ENCODE measurements at places on chromosomes 4 and X. TPM values are rescaled to one million over a fixed set of nuclear protein-coding genes. Genes with fewer than 3 reads are reported as not detected.

Gene PNMA3
- total RNA-seq: 9.4 TPM

Gene HTN3
- total RNA-seq: not detected

DNA sequence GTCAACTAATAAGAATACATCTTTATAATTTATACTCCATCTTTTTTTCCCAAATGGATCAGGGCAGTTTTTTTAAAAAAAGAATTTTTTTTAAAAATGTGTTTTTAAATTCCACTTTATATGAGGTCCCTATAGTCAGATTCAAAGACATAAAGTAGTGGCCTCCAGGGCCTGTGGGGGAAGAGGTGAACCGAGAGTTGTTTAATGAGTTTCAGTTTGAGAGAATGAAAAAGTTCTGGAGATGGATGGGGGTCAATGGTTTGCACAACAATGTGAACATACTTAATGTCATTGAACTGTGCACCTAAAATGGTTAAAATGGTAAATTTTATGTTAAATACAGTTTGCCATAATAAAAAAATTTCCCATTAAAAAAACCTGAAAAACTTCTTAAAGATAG, 53.8 kb downstream of the ZNF827 start:
- DNase-seq: no peak

GRCh38 chr4:74541667-74542066, 96.7 kb downstream of the AREG start:
- DNase-seq: no peak

DNA sequence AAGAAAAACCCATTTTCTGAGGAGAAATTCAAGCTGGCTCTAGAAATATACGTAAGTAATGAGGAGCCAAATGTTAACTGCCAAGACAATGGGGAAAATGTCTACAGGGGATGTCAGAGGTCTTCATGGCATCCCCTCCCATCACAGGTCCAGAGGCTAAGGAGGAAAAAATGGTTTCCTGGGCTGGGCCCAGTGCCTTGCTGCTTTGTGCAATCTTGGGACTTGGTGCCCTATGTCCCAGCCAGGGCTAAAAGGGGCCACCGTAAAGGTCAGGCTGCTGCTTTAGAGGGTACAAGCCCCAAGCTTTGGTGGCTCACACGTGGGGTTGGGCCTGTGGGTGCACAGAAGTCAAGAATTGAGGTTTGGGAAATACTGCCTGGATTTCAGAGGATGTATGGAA, 17.2 kb upstream of the IGFBP7 start:
- DNase-seq: no peak

- no peak for DNase-seq
Measured at GRCh38 chrX:134180601-134181274, 56.2 kb upstream of the CCDC160 start.

DNA sequence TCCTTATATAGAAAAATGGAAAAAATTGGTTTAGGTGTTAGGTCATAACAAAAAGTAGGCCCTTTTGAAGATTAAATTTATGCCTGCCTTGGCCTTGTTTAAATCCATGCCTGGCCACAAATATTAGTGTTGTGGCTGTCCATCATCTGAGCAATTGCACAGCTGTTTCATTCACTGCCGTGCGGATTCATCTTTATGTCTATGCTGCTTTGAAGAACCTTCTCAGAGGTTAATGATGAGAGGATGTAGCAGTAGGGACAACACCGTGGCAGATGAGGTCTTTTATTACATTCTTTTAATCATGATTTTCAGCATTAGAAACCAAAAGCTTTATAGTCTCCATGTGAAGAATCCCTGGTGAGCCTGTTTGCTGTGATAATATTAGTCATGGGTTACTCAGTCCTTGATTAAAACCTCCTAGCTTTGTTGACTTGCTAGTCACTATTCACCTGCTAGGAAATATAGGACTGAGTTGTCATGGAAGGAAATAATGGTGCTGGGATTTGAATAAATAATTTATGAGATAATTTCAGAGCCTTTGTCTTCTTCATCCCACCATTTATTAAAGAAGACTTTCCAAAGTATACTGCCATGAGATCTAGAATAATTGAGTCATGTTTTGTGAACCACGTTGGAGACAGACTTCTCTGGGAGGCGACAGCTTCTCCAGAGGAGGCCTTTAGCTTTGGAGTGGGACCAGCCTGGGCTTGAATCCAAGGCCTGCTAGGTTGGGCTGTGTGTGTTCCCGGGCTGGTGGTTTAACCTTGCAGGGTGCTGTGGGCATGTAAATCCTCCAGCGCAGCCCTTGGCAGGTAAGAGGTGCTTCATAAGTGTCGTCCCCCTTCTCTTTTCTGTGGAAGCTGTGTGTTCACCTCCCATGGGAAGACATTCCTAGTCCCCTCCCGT, 53.5 kb downstream of the PTTG2 start:
- no peak for DNase-seq

DNA sequence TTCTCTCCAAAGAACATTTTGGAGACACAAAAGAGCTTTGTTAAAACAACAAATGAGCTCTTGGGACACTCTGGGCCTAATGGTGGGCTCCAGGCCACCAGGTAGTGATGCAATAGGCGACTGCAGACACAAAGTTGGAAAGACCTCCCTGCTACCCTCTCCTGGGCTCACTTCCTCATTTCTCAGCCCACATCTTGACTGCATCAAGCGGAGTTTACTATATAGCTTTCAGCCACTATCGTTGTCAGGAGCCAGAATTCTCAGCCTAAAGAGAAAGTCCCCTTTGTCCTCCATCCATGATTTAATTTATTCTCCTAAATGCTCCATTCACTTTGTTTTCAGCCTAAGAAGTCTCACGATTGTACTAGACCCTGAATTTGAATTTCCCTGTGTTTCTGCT, 114.9 kb downstream of the EFHC2 start:
- DNase-seq: no peak

GRCh38 chr4:139943277-139943676, 210.7 kb downstream of the MAML3 start:
- no peak for DNase-seq

- no peak for DNase-seq
Measured at GRCh38 chr4:8159537-8160232, 1.1 kb upstream of the ABLIM2 start.

DNA sequence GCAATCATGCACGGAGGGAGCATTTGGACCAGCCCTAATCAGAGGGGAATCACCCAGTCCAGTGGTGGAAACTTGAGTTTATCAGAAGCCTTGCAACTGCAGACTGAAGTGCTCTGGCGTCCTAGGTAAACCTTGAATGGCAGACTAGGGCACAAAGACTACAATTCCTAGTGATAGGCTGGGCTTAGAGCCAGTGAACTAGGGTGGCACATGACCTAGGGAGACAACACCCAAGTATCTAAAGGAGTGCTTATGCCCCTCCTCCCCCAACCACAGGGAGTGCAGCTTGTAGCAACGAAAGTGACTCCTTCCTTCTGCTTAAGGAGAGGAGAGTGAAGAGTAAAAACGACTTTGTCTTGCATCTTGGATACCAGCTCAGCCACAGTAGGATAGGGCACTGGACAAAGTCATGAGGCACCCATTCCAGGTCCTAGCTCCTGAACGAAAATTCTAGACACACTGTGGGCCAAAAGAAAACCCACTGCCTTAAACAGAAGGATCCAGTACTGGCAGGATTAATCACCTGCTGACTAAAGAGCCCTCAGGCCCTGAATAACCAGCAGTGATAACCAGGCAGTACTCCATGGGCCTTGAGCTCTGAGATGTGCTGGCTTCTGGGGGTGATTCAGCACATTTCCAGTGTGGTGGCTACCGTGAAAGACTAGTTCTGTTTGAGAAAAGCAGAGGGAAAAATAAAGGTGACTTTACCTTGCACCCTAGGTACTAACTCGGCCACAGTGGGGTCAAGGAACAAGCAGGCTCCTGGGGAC, 58.7 kb upstream of the STARD8 start:
- DNase-seq: no peak

DNA sequence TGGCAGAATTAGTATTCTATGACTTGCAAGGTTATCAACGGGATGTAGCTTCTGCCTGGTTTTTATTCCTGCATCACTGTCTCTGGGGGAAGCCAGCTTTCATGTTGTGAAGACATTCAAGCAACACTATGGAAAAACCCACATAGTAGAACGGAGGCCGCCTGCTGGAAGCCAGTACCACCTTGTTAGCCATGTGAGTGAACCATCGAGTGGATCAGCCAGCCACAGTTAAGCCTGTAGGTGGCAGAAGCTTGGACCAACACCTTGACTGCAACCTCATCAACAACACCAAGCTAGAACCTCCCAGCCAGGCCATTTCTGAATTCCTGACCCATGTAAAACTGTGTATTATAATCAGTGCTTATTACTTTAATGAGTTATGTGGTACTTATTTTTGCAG, 538.2 kb downstream of the KCNIP4 start:
- DNase-seq: no peak

All from naive thymus-derived CD8-positive, alpha-beta T cell (primary cell).